ENCODE measurements at places on chromosomes 1 and 21.

DNA sequence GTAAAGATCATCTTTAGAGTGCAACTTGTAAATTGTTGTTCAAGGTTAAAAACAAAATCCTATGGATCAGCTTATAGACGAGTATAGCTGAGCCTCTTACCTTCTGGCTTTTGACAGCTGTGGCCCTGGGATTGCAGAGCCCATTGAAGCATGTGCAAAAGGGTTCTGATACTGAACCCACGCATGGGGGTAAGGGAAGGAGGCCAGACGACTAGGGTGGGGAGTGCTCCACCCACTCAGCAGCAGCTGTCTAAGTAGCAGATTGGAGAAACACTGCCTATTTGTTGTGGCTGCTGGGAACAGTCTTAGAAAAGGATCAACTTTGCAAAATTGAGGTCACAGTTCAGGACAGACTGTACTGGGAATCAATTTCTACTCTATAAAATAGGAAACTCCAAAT is 16.1 kb downstream of the CD101 start:
- DNase-seq = no peak

GRCh38 chr1:71377886-71378285 is 297.1 kb upstream of the ZRANB2 start:
- DNase-seq = no peak

DNA sequence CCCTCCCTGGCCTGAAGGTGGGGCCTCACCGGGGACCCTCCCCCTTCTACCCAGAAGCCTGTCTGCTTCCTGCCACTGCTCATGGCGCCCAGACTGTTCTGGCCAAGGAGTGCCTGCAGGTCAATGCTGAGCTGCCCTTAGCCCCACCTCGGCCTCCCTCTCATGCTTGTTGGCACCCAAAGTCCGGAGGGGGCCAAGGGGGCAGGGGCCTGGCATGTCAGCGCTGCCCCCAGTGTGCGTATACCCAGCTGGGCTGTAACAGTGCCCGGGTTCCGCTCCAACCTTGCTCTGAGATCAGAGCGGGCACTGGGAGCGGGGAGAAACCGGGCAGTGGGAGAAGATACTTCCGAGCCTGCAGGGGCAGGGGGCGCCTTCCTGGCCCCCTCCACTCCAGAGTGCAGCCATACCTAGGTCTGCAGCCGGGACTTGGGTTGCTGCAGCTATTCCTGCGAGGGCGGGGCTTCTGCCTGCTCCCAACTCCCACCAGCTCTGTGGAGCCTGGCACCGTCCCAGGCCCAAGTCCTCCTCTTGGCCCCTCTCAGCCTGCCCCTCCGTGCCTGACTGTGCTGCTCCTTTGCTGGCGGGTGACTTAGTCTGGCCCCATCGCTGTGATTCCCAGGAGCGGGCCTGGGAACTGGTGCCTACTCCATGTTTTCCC is 21.4 kb upstream of the TGFB2 start:
- peak; percentile 9 for DNase-seq

- DNase-seq = no peak
Measured at GRCh38 chr21:45719177-45719802, 75.8 kb downstream of the PCBP3 start.

- DNase-seq = no peak
Measured at GRCh38 chr1:167273027-167273800, 52.5 kb downstream of the POU2F1 start.

GRCh38 chr1:48177257-48177656 is 45.3 kb upstream of the SLC5A9 start:
- DNase-seq = no peak

DNA sequence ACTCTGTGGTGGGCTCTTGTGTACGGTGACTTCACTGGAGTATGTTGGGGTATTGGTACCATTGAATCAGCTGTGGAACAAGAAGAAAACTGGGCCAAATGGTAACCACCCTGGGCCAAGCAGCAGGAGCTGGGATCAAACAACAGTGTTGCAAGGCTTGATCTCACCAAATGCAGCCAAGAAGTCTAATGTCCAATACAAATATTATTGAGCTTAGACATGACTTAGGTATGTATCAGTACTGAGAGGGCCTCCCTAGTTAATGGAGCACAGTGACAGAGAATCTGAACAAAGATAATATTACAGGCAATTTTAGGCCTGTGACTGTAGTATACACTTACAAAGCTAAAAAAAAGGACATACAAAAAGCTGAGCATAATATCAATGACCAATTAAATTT is 604.8 kb downstream of the PLA2G4A start:
- no peak for DNase-seq
